Colonic mucosa (tissue), 4 donors: ENCODE measurements at places on chromosomes 5 and 9.

DNA sequence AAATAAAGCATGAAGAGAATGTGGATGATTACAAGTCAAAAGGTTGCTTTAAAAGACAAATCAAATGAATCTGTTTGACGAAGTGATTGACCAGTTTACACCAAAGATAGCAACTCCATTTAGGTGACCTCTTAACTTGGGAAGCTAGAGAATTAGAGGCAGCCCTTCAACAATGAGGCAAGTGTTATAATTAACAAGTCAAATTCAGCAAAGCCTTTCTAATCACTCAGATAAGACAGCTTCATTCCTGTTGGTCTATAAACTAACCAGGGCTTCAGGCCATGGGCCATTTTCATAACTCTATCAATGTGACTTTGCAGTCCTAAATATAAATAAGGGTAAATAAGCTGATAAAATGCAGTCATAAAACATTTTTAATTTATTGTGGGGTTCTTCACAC is 712.2 kb upstream of the SEMA6A start:
- no peaks in the 10 kb centered on the region for H3K4me1 ChIP-seq
- H3K4me3 ChIP-seq, result no peak overlapping the region
- H3K27me3 ChIP-seq, result no peaks in the 10 kb centered on the region

DNA sequence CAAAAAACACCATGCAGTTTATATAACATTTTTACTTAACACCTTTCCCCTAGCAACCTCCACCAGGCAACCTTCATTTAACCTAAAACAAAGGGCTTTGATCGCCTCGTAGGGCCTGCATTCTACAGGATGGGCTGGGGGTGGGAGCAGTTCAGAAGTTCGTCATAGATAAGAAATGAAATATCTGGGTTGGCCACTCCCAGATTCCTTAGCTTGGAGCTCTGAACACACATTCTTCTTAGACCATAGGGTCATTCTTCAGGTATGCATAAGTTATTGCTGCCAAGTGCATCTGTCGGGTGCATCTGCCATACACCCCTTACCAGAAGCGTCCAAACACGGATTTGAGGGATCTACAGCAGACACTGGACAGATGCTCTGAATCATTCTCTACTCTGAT is 4.3 kb upstream of the SLC22A5 start:
- no peaks in the 10 kb centered on the region for H3K36me3 ChIP-seq
- no peak overlapping the region for H3K27ac ChIP-seq
- no peak overlapping the region for H3K4me3 ChIP-seq
- H3K27me3 ChIP-seq, result no peaks in the 10 kb centered on the region

- H3K36me3 ChIP-seq, result no peaks in the 10 kb centered on the region
- DNase-seq, result no peak
- H3K27me3 ChIP-seq, result no peaks in the 10 kb centered on the region
Measured at GRCh38 chr5:180431932-180432331, 62.2 kb upstream of the CNOT6 start.

DNA sequence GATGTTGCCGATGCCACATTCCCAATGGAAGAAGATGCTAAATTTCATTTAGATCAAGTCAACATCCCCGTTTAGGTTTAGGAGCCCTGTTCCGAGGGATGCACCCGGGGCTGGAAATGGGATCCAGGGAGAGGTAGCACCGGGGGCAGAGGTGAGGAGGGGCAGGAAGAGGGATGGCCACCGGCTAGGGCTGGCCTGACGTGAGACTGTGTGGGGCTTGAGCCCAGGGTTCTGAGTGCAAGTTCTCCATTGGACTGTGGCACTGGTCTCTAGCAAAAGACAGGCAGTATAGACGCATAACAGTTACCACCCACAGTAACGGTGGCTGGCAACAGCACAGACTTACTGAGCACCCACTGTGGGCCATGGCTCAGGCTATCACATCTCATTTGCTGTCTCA is 209.0 kb upstream of the MVB12B start:
- no peaks in the 10 kb centered on the region for H3K27me3 ChIP-seq
- H3K4me1 ChIP-seq, result no peaks in the 10 kb centered on the region
- no peak overlapping the region for H3K4me3 ChIP-seq
- DNase-seq, result no peak

- no peak overlapping the region for H3K4me3 ChIP-seq
- H3K4me1 ChIP-seq, result no peaks in the 10 kb centered on the region
- H3K36me3 ChIP-seq, result no peaks in the 10 kb centered on the region
- H3K27me3 ChIP-seq, result no peaks in the 10 kb centered on the region
Measured at GRCh38 chr9:13555516-13555915, 276.0 kb upstream of the MPDZ start.

DNA sequence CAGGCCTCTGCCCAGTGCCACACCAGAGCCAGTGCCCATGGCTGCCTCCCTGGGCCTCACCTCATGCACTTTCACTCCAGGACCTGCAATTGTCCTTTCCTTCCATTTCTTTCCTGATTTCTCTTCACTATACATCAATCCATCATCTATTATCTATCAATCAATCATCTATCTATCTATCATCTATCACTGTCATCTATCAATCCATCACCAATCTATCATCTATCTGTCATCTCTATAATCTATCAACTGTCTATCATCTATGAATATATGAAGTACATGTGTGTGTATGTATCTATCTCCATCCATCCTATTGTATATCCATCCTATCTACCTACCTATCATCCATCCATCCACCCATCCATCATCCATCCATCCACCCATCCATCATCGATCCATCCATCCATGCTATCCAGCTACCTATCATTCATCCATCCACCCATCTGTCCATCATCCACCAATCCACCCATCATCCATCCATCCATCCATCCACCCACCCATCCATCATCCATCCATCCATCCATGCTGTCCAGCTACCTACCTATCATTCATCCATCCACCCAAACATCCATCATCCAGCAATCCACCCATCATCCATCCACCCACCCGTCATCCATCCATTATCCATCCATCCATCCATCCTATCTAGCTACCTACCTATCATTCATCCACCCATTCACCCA is 26.9 kb downstream of the SLC6A3 start:
- DNase-seq, result no peak
- H3K27me3 ChIP-seq, result no peaks in the 10 kb centered on the region
- H3K27ac ChIP-seq, result no peak overlapping the region
- H3K36me3 ChIP-seq, result no peaks in the 10 kb centered on the region

DNA sequence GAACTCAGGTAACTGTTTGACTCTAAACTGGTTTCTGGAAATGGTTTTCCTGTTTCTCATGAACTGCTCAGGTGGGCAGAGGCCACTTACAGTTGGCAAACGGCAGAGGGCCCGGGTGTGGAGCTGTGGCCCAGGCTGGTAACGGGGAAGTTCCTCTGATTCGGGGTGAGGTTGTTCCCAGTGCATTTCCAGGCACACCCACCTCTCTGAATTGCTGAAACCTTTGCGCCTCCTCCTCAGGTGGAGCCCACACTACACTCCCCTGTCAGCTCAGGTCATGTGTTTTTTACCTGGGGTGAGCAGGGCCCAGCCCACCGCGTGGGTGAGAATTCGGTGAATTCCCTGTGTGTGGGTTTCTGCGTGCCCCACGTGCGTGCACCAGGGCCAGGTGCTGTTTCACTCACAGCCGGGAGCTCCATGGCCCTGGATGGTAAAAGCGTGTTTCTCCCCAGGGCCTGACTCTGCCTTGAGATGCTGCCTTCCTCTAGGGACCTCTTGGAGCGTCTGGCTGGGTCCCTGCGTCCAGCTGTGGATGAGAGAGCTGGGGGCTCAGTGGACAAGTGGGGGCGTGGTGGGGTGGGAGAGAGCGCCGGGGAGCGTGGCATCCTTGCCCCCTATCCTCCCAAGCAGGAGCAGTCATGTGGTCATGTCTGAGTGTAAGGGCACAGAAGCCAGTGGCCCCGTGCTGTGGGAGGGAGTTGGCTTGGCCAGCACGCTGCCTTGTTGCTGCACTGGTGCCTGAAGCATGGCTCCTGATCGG is 33.5 kb upstream of the LPCAT1 start:
- no peak overlapping the region for H3K4me3 ChIP-seq
- no peaks in the 10 kb centered on the region for H3K36me3 ChIP-seq
- H3K27me3 ChIP-seq, result no peaks in the 10 kb centered on the region
- DNase-seq, result peak; percentile 64

DNA sequence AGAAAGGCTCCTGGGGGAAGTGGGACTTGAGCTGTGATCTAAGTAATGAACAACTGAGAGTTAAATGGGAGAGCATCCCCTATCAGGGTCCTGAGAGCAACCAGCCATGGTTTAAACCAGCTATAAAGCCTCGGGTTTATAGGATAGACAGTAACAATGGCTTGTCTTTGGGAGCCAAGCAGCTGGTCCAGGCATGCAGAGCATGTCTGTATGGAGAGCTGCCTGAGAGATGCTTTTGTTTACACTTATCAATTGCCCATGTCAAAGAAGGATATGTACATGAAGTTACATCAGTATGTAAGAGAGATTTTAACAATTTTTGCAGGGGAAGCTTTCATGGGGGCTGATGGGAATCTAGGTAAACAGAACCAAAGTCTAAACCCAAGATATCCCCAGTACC is 4.4 kb downstream of the TGFBI start:
- H3K4me3 ChIP-seq, result no peak overlapping the region
- H3K27me3 ChIP-seq, result no peaks in the 10 kb centered on the region
- no peak overlapping the region for H3K27ac ChIP-seq
- no peaks in the 10 kb centered on the region for H3K36me3 ChIP-seq
- peaks cover 17% of the 10 kb centered on the region for H3K4me1 ChIP-seq

DNA sequence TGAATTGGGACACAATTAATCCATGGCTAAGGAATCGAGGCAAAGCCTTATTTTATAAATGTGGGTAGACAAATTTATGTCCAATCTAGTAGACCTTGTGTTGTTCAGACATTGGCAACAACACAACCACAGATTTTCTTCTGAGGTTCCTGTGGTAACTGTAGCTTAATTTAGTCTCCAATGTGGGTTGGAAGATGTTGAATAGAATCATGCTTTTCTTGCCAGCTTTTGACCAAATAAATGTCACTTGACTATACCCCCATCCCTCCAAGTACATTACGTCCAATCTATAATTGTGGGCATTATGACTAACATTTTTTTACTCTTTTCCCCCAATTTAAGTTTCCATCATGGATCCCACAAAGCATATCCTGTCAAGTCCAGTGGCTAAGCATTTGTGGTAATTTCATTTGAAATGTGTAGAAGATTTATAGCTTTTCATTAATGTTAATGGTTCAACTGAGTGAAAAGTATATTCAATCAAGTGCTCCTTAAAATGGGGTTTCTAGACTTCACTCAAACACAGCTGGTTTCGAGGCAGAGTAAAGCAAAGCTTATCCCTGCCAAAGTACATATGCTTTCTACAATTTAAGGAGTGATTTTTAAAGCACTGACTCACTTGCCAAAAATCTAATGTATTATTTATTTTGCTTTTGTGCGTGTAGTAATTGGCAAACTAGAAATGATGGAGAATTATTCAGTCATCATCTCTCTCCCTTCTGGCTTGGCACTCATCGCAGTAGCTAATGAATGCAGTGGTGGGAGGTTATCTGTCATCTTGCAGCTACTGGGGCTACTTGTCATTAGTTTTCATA is 141.8 kb downstream of the FAM174A start:
- no peak overlapping the region for H3K27ac ChIP-seq
- no peaks in the 10 kb centered on the region for H3K27me3 ChIP-seq
- no peaks in the 10 kb centered on the region for H3K36me3 ChIP-seq
- no peak for DNase-seq
- no peak overlapping the region for H3K4me3 ChIP-seq

DNA sequence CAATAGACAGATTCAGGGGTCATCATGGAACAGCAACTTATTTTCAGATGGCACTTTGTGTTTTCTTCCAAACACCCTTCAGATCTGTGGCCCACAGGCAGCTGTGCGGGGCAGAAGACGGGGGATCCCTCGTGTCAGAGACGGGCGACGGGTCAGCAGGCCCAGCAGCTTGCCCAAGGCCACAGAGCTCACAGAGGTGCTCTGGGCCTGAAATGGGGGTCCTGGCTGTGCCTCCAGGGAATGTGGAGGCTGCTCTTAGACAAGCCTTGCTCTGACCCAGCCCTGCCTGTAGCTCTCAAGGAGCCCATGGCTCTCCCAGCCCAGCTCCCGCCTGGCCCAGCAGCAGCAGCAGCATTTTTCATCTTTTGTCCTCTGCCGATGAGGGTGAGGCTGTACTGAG is 40.9 kb upstream of the SARDH start:
- DNase-seq, result no peak
- H3K4me3 ChIP-seq, result no peak overlapping the region
- H3K4me1 ChIP-seq, result no peaks in the 10 kb centered on the region
- no peaks in the 10 kb centered on the region for H3K27me3 ChIP-seq
- H3K27ac ChIP-seq, result no peak overlapping the region
- no peaks in the 10 kb centered on the region for H3K36me3 ChIP-seq

- no peaks in the 10 kb centered on the region for H3K27me3 ChIP-seq
- H3K27ac ChIP-seq, result peak overlapping the region; percentile 79
- DNase-seq, result peak; percentile 86
- peaks cover 8% of the 10 kb centered on the region for H3K4me1 ChIP-seq
Measured at GRCh38 chr5:122182491-122182921, 53.2 kb downstream of the ZNF474 start.

DNA sequence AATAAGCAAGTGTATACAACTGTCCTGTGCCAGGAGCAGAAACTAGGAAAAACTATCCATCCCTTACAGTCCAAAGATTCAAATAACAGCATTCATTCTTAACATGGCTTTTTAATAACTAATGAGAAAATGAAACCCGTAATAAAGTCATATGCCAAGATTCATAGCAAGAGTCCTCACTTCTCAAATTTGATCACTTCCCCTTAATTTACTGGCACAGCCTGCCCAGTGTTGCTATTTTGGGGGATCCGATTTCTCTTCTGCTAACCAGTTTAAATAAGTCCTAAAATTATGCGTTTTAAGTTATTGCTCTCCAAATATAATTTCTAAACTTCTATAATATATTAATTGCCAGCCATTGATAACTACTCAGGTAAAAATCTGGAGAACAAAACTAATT is 177.0 kb upstream of the PTGER4 start:
- no peak overlapping the region for H3K4me3 ChIP-seq
- no peaks in the 10 kb centered on the region for H3K36me3 ChIP-seq
- DNase-seq, result no peak
- H3K27me3 ChIP-seq, result no peaks in the 10 kb centered on the region
- no peaks in the 10 kb centered on the region for H3K4me1 ChIP-seq

- no peak for DNase-seq
- no peak overlapping the region for H3K4me3 ChIP-seq
- no peaks in the 10 kb centered on the region for H3K27me3 ChIP-seq
Measured at GRCh38 chr9:85262333-85262732, 479.4 kb downstream of the AGTPBP1 start.

GRCh38 chr9:4235871-4236804 is 63.7 kb downstream of the GLIS3 start:
- H3K27ac ChIP-seq, result peak overlapping the region; percentile 4
- no peak overlapping the region for H3K4me3 ChIP-seq
- H3K4me1 ChIP-seq, result no peaks in the 10 kb centered on the region
- no peaks in the 10 kb centered on the region for H3K36me3 ChIP-seq
- DNase-seq, result no peak

- H3K4me3 ChIP-seq, result no peak overlapping the region
- H3K27ac ChIP-seq, result no peak overlapping the region
- no peaks in the 10 kb centered on the region for H3K36me3 ChIP-seq
- H3K4me1 ChIP-seq, result no peaks in the 10 kb centered on the region
Measured at GRCh38 chr9:99162759-99163364, 57.9 kb downstream of the TGFBR1 start.
